ENCODE measurements at places on chromosomes 3 and 15.
A peak's percentile ranks its signal among the peaks of the same experiment; 100 is the strongest.

DNA sequence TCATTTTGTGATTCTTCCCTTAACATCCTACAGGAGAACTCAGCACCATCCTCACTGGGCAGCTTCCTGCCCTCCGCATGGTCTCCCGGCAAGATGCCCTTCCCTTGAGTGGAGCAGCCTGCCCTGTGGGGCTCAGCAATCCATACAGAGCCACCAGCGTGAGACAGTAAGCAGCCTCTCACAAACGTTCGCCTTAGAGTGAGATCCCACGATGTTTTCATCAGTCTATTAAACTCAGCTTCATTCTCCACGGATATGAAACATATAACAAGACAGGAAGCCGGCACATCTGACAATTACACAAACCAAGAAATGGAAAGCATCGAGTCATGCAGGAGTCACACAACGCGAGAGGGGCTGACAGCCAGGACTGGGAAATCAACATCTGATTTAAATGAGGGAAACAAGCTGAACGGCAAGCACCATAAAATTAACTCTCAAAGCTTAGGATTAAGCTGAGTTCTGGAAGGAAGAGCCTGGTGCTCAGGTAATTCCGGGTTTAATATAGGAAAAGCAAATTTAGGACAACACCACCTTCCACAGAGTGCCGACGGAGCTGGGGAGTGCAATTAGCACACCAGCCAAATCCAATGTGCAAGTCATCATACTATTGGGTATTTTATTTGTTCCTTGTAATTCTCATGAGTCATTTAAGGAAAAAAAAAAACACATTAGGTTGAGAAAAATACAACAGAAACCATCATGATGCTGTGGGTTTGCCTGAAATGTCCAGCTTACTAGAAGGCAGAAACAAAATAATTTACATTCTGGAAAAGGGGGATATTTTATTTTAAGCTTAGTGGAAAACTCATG is 272.0 kb downstream of the OCA2 start:
- no peak for DNase-seq

DNA sequence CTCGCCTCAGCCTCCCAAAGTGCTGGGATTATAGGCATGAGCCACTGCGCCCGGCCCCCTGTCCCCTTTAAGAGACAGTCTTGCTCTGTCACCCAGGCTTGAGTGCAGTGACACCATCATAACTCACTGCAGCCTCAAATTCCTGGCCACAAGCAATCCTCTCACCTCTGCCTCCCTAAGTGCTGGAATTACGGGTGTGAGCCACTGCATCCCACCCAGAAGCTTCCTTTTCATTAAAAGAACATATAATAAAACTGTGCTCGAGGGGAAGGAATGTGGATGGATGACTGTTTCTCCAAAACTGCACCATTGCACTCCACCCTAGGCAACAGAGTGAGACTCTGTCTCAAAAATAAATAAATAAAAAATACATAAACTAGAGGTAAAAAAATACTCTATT is 70.1 kb downstream of the NCEH1 start:
- DNase-seq, result no peak

DNA sequence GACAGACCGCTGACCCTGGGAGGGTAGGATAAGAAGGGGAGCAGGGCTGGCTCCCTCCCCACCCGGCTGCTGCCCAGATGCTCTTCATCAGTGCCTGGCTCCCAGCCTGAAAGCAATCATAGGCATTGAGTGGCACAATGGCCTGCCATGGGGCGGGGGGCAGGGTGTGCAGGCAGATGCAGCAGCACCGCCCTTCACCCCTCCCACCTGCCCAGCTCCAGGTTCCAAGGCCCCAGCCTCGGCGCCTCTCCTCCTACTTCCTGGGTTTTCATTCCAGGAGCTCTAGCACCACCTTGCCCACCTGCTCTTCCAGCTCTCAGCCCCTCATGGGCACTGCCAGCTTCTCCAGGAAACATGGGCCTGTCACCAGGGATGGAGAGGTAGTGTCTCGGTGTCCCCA is 101.7 kb downstream of the MEGF11 start:
- no peak for DNase-seq

DNA sequence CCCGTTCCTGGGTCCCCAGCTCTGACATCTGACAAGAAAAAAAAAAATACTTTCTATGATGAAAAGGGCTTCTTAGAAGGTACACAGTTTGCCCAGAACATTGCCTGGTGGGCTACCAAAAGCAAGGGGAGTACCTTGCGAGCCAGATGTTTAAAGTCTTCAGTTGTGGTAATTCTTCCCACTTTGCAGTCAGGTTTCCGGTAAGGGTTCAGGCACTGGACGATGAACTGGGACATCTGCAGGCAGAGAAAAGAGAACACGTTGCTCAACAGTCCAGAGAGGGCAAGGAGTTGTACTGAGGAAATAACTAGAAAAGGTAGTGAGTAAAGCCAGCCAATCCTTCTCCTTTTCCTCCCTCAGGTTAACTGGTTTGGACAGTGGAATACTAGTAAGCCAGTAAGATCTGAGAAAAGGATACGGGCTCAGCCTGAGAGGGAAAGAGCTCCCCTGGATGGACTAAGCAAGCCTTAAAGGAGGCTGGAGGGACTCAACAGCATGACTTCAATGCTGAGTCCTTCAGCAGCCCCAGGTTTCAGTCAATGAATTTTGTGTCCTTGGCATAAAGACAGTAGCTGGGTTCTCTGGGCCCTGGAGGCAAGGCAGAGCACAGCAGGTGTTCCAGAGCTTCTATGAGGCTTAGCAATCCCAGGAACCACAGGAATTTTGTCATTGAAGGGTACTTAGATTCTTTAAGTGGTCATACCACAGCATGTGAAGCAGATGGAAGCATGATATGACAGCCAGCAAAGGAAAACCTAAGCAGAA is 38.2 kb downstream of the NBEAL2 start:
- no peak for DNase-seq

DNA sequence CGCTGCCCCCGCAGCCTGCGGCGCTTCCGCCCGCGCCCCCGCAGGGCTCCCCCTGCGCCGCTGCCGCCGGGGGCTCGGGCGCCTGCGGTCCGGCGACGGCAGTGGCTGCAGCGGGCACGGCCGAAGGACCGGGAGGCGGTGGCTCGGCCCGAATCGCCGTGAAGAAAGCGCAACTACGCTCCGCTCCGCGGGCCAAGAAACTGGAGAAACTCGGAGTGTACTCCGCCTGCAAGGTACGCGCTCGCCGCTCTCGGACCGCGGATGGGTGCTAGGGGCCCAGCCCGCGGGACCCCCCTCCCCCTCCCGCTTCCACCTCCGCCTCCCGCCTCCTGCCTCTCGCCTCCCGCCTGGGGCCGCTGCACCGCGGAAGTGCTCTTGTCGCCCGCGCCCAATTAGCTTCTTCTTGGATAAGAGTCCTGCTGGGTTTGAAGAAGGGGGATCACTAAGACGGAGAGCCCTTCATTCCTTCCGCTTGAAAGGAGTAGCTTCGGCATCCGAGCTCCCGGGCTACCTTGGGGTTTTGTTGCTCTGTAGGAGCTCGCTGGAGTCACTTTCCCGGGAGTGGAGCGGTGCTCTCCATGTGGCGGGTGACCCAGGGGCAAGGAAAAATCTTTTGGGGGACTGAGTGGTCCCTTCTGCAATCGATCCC is 426 bp downstream of the KAT2B start:
- peak; percentile 57 for DNase-seq

DNA sequence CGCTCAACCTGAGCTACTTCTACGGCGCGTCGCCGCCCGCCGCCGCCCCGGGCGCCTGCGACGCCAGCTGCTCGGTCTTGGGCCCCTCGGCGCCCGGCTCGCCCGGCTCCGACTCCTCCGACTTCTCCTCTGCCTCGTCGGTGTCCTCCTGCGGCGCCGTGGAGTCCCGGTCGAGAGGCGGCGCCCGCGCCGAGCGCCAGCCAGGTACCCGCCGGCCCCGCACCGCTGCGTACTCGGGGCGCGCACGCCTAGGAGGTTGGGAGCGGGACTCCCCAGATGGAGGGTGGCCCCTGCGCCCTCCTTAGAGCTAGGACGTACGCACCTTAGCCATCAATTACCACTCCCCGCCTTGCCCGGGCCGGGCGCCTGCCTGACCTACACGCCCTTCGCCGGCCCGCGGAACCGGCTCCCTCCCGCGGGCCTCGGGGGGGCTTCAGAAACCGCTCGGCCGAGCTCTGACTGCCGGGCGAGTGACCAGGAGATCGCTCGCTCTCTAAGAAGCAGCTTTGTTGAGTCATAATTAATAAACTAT is 466 bp downstream of the NFKBIZ start:
- DNase-seq, result no peak

GRCh38 chr15:63057468-63058345 is 15.2 kb downstream of the TPM1 start:
- DNase-seq, result no peak

DNA sequence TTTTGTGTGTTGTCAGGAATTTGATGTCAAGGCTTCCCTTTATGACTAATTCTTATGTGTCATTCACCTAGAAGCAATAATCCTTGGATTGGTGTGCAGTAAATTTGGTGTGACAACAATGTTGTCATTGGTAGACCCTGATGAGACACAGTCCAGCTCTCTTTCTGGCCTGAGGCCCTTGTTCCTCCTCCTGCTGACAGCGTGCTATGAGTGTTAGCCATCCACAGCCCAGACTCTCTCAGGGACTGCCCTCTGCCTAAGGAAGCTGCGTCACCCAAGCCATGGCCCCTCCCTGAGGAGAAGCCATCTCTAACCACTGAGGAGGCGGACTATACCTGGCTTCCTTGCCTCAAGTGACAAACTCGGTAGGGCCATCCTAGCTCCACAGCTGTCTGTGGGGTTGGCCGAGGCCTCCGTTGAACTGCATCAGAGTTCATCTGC is 13.3 kb upstream of the TM4SF1 start:
- no peak for DNase-seq

- DNase-seq, result no peak
Measured at GRCh38 chr3:95434491-95434890, 1371.6 kb downstream of the NSUN3 start.

GRCh38 chr3:32564195-32564594 is 6.5 kb downstream of the DYNC1LI1 start:
- no peak for DNase-seq

DNA sequence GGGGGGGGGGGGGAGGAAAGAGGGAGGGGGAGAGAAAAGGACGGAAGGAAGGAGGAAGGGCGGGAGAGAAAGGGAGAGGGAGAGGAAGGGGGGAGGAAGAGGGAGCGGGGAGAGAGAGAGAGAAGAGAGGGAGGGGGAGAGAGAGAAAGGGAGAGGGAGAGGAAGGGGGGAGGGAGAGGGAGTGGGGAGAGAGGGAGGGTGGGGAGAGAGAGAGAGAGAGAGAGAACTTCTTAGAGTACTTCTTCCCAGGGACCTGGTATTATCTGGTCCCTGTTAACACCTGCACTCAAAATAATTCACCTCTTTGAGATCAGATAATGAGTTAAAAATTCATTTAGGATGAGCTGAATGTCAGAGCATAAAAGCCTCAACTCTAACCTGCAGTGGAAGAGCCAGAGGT is 1.1 kb downstream of the SEC13 start:
- no peak for DNase-seq

GRCh38 chr15:89461386-89461785 is 35.0 kb downstream of the RHCG start:
- DNase-seq, result no peak

- no peak for DNase-seq
Measured at GRCh38 chr3:53729618-53730017, 116.6 kb downstream of the CHDH start.

DNA sequence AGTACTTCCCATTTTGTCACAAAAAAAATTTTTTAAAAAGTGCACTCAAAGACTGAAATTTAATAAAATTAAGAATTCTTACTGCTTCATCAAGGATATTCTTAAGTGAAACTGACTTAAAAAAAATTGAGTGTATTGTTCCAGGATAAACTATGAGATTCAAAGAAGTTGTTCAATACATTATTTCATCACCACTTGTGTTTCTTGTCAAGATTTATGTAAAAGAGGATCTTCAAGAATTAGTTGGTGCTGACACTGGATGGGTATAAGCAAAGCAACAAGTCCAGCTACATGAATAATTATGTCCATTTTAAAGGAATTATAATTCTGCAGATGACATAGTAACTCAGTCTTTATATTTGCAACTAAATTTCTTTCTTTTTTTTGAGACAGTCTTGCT is 4.3 kb upstream of the AP4E1 start:
- no peak for DNase-seq

- no peak for DNase-seq
Measured at GRCh38 chr3:151087648-151088047, 2.2 kb downstream of the MED12L start.

GRCh38 chr3:99118381-99118780 is 216.9 kb upstream of the DCBLD2 start:
- DNase-seq, result no peak

All from fibroblast of the conjunctiva (primary cell).